DMS79 (cell line): ENCODE measurements at places on chromosomes 3 and 15.

DNA sequence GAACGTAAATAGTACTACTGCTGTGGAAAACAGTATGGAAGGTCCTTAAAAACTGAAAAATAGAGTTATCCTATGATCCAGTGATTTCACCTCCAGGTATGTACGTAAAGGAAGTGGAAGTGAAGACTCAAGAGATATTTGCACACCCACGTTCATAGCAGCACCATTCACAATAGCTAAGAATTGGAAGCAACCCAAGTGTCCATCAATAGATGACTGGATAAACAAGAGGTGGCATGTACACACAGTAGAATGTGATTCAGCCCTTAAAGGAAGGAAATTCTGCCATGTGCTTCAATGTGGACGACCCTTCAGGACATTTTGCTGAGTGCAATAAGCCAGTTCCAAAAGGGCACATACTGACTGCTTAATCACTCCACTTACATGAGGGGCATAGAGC, 188.3 kb downstream of the APBA2 start:
- DNase-seq = no peak

GRCh38 chr3:79515072-79515471, 252.7 kb downstream of the ROBO1 start:
- no peak for DNase-seq

DNA sequence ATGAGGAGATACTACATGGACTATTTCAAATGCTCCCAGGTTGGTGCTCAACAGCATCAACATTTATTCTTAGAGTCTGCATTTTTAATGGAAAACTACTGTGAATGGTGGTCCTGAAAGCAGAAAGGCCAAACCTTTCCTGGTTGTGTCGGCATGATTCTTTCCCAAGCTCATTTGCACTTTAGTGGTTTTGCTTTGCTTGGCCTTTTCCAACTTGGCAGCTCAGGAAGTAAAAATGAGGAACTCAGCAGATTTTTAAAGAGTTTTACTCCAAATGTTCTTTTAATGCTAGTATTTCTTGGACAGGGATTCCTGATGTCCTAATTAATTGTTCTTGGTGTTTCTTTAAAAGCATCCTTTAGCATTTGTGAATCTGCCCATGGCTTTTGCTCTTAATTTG, 197.4 kb downstream of the SLC9A9 start:
- no peak for DNase-seq

GRCh38 chr3:122858373-122858772, 63.5 kb downstream of the SLC49A4 start:
- DNase-seq = peak; percentile 3

GRCh38 chr15:77112838-77113504, 42.1 kb upstream of the TSPAN3 start:
- no peak for DNase-seq

GRCh38 chr15:36858423-36858822, 241.9 kb downstream of the MEIS2 start:
- no peak for DNase-seq

DNA sequence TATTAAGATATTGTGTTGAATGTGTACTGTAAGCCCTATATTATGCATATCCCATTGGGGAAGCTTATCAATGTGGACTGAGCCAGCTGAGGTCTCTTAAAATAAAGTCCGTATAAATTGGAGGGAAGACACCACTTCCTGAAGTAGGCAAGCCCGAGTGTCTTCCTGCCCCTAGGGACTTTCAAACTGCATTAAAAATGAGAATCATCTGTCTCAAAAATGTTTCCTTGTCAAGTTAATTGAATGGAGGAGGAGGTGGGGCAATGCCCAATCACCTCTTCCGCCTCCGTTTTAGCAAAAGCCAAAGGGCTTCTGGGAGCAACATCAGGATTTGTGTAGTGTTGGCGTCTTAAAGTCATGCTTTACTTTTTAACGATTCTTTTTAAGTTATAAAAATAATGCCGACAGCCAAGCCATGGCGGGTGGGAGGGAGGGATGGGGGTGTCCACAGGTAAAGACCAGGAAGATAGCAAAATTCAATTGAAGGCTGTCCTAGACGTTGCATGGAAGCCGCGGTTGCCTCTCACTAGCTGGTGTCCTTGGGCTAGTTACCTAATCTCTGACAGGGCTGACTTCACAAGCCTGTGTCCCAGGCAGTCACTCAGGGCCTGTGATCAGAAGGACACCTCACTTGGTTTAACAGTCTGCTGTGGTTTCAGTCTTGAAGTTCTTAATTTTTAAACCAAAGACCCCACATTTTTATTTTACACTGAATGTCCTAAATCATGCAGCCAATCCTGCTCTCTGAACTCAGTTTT, 524.9 kb upstream of the PROK2 start:
- no peak for DNase-seq

GRCh38 chr3:45889337-45889736, 3.0 kb downstream of the CCR9 start:
- DNase-seq = no peak

GRCh38 chr3:25856902-25857518, 67.1 kb downstream of the OXSM start:
- no peak for DNase-seq

DNA sequence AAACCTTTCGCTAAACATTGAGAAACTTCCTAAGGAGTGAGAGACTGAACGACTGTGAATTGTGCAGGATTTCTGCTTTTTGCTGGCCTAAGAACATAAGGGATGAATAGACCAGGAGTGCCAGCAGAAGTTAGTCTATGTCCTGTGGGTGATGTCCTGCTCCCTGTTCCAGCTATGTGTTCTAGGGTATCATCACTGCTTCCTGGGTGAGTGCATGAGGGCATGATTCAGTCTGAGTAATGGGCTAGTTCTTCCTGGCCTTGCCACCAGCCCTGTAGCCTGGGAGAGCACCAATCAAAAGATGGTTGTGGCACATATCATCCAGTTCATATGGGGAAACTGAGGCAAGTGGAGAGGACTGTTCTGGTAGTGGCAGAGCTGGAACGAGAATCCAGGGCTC, 153.9 kb upstream of the TPM1 start:
- DNase-seq = no peak
